ENCODE measurements at places on chromosomes 6 and 20. TPM values are rescaled to one million over a fixed set of nuclear protein-coding genes. Genes with fewer than 3 reads are reported as not detected.

Gene METTL24
- polyA plus RNA-seq: not detected

Gene TRAM2
- 18.3 TPM for polyA plus RNA-seq

Gene SPO11
- polyA plus RNA-seq: not detected

Gene TSPO2
- polyA plus RNA-seq: not detected

Gene NHLRC1
- polyA plus RNA-seq: 1.2 TPM

Gene COL11A2
- polyA plus RNA-seq: 0.18 TPM

Gene VARS1
- polyA plus RNA-seq: 26.3 TPM

Gene CBFA2T2
- polyA plus RNA-seq: 8.7 TPM

Gene DDX43
- polyA plus RNA-seq: 0.15 TPM

Gene SRPK1
- polyA plus RNA-seq: 64.1 TPM

Gene OVOL2
- polyA plus RNA-seq: 3.1 TPM

Gene PRL
- not detected for polyA plus RNA-seq

Gene PARD6B
- polyA plus RNA-seq: 2.0 TPM

Gene PTGIS
- polyA plus RNA-seq: not detected

Gene MICB
- 18.1 TPM for polyA plus RNA-seq

DNA sequence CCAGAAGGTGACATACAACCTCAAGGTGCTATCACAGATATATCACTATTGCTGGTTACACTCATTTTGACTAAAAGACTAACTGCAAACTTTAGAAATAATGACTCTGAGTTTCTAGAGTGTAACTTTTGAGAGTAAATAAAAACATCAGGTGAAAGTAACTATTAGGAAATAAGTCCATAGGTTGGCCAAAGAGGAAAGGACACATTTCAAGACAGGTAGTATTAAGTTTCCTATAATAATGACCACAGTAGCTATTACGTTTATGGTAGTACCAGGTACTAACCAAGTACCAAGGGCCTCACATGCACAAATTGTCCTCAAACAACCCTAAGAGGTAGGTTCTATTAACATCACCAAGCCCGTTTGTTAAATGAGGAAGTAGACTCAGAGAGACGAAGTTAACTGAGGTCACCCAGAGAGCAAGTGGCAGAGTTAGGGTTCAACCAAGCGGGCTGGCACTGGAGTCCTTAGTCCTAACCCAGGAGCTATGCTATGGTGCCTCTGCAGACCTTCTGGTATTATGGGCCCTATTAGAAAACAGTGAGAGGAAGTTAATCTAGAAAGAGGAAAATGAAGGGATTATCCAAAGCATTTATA lies 36.8 kb downstream of the HEBP2 start:
- no peak for DNase-seq

DNA sequence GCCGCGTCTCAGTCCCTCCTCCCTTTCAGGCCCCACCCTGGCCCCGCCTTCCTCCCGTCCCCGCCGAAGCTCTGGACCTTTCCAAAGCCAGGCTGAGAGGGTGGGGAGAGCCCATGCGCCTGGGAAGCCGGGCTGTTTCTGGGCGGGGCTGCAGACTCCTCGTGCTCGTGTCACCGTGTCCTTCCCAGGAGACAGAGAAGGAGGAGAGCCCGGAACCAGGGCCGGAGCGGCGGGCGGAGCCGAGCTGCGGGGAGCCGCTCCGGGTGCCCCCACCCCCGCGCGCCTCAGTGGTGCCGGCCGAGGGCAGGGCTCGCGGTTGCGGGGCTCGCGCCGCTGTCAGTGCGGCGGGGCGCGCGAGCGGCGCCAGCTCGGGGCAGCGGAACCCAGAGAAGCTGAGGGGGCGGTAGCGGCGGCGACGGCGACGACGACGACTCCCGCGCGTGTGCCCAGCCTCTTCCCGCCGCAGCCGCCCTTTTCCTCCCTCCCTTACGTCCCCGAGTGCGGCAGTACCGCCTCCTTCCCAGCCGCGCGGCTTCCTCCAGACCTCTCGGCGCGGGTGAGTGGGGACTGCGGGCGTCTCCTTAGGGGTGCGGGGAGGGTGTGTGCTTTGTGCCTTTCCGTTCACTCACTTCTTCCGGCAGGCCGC lies at the start of gene RALY:
Gene RALY, plus strand, starts transcription at position 336 of the 646 bp plus-strand sequence. CDS start 78,164 bp downstream, outside the sequence.
- peak; percentile 93 for DNase-seq

DNA sequence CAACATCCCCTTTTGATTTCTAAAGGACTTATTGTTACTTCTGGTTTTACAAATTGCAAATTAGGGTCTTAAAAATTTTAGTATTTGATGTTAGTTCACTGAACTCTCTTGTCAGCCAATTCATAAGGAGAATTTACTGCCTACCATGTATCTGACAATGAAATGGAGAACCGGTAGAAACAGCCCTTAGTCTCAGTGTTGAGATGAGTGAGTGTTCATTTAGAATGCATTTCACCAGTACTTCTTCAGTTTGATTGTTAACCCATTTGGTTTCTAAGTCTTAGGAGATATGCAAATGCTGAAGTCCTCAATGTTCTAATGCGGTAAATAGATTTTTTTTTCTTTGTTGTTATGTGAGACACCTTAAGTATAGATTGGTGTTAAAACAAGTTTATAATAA lies 616.3 kb upstream of the FLRT3 start:
- DNase-seq: no peak

DNA sequence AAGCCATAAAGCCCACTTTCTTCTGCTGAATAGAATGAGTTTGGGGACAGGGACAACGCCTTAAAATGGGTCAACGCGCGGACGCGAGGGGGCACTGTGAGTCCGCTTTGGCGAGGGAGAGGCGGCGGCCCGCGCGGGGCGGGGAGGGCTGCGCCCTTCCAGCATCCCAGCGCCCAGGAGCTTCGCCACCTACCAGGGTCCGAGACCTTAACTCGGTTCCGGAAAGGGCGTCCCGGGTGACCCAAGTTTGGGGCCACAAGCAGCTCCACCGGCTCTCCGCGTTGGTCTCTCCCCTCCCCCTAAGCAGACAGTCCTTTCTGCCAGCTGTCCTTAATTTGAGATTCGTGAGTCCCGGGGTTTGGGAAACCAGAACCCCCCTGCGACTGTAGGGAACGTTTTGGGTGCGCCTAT lies 1.8 kb upstream of the SAMD5 start:
- no peak for DNase-seq

DNA sequence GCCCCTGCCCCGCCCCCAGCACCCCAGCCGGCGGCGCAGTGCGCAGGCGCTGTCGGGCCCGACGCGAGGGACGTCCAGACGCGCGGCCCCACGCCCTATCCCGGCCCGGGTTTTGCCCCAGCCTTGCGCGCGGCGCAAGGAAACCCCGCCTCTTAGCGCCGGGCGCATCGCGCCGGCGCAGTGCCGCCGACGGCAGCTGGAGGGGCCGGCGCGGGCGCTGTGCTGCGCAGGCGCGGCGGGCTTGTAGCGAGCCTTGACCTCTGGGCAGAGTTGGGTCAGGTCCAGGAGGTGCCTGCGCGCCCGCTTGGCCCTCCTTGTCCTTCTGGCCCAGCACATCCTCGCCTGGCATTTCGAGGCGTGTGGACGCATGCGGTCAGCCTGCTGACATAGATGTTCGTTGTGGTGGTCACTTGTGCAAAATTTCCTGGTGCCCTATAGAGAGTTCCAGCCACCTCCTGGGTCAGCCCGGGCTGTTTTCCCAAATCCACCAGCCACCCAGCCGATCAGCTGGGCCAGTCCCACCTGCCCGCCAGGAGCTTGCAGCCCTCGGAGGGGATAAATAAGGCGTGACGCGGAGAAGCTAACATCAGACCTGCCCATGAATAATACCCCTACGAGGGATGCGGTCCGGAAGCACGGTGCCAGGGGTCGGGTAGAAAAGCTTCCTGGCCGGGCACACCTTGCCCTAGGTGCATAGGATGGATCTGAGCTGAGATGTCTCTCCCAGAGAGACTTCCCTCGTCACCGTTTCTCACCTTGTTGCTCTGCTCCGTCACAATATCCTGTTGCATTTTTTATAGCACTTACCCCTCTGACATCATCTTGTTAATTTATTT lies 428 bp upstream of the PRELID3B start:
- peak; percentile 42 for DNase-seq

GRCh38 chr6:52328303-52328662 lies 33.7 kb upstream of the PAQR8 start:
- DNase-seq: no peak

- no peak for DNase-seq
Measured at GRCh38 chr6:170307080-170307545, 555 bp downstream of the FAM120B start.

DNA sequence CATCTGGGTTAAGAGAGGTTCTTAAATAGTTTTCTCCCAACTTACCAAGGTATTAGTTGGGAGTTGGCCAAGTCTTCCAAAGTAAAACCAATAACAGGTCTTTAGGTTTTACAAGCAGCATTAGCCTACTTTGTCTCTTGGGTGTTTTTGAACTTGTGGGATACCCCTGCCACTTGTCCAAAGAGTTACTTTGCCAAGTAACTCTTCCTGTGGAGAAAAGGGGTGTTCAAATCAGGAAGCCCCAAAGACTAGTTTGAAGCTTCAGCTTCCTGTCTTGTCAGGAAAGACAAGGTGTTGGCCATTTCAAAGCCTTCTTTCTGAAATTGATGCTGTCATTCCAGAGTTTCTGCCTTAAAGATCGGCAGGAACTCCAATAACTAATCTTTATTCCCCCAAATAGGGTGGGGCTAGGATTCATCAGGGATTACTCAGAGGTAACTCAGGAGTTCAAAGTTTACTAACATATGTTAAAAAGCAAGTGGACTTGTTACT lies 822 bp downstream of the RAB22A start:
- no peak for DNase-seq

GRCh38 chr6:83198486-83199172 lies 5.5 kb downstream of the RWDD2A start:
- DNase-seq: no peak

GRCh38 chr6:155770856-155771255 lies 315.2 kb upstream of the NOX3 start:
- no peak for DNase-seq

DNA sequence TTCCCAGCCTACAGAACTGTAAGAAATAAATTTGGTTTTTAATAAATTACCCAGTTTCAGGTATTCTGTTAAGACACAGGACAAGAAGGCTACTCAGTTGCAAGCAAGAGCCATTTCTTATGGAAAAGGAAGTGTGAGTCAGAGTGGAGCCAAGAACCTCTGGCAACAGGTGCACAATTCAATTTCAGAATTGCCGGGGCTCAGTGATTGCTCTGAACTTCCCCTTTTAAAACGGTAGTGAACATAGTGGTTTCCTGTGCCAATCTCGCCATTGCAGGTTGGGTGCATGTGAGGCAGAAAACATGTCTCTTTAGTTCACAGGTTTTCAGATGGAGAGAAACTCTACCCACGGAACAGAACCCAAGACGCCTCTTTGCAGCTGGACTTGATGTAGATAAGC lies 16.4 kb downstream of the PIGT start:
- DNase-seq: no peak

- DNase-seq: no peak
Measured at GRCh38 chr6:122393351-122393896, 6.0 kb upstream of the HSF2 start.

- no peak for DNase-seq
Measured at GRCh38 chr20:63955281-63955826, 862 bp downstream of the UCKL1 start.

DNA sequence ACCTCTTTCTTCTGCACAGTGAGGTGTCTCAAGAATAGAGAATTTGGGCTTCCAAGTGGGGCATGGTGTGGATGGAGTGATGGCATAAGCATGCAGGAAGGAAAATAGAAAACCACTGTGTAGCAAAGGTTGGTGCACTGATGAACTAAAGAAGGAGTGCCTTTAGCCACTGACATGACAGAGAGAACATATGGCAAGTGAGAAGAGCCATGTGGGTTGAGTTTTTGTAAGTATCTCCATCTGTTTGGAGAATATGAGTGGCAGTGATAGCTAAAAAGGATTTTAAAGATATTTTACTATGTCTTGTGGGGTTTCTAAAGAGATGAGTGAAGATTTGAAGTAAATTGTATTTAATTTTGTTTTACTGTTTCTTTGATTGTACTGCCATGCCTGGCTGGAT lies 160.5 kb upstream of the GRIK2 start:
- no peak for DNase-seq

- no peak for DNase-seq
Measured at GRCh38 chr20:44646023-44646640, 5.4 kb downstream of the ADA start.

- DNase-seq: no peak
Measured at GRCh38 chr20:2754424-2754823, 46.0 kb downstream of the CPXM1 start.

DNA sequence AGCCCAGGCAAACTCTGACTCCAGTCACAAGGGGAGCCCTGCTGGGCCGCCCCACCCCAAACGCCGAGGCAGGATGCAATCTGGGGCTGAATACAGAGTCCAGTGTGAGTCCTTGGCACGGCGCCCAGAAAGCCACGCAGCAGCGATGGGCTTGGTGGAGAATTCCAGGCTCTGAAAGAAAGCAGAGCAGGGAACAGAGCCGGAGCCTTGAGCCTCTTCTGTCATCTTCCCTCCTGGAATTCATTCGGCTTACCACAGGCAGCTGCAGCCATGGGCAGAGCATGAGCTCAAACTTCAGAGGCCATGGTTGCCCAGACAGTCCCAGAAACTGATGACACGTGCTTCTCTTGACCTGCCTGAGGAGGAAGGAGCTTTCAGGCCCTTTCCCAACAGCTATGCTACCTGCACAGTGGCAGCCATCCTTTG lies 441.1 kb upstream of the JARID2 start:
- no peak for DNase-seq

DNA sequence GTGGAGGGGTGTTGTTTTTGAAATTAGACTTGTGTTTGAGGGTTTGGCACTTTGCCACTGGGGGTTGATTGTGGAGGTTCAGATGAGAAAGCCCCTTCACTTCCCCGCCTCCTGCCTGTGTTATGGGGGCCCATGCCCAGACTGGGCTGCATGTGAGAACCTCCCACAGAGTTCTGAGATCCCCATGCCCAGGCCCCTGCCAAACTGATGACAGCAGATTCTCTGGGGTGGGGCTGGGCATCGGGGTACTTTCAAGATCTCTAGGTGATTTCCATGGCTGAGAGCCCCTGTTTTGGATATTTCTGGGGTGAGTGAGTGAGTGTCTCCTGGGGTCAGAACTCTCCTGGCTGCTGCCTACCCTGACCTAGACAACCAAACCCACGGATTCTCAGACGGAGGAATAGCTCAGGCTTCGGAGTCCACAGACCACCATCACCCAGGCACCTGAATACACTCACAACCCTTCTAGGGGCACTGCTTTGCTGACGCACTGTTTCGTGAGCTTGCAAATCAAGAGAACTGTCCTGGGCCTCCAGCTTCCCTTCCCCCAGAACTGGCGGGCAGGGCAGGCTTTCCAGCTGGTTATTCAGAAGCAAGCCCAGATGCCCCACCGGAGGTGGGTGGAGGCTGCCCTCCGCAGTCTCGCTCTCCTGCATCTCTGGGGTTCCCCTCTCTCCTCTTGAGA lies 6.3 kb downstream of the BCAS1 start:
- DNase-seq: no peak

- DNase-seq: no peak
Measured at GRCh38 chr20:20002101-20002998, 14.8 kb upstream of the NAA20 start.

- no peak for DNase-seq
Measured at GRCh38 chr6:93581371-93581770, 162.0 kb upstream of the EPHA7 start.

GRCh38 chr20:17887331-17888030 lies 81.1 kb downstream of the SNX5 start:
- no peak for DNase-seq

- no peak for DNase-seq
Measured at GRCh38 chr6:118283766-118284165, 264.3 kb upstream of the PLN start.
